Glomerular endothelial cell (primary cell): ENCODE measurements at places on chromosomes 7 and 10. TPM values are rescaled to one million over a fixed set of nuclear protein-coding genes. Genes with fewer than 3 reads are reported as not detected.

The LBX1 gene
- total RNA-seq: not detected in 2 replicates

The DKK1 gene
- total RNA-seq: 22.0 and 33.0 TPM in 2 replicates

The C10orf53 gene
- total RNA-seq: not detected in 2 replicates

The HOXA10 gene
- total RNA-seq: 8.1 and 10.3 TPM in 2 replicates

The FOXI2 gene
- not detected in 2 replicates for total RNA-seq

The MYH16 gene
- 0.12 and 1.3 TPM in 2 replicates for total RNA-seq

The CDNF gene
- total RNA-seq: 5.8 TPM in 1 of 2 replicates, not detected in the other

The TMEM229A gene
- not detected in 2 replicates for total RNA-seq

The PIP gene
- total RNA-seq: not detected in 2 replicates

The OLAH gene
- 0.34 and 0.35 TPM in 2 replicates for total RNA-seq

The SPRN gene
- total RNA-seq: 0.64 and 0.92 TPM in 2 replicates

The LOXL4 gene
- 2.0 and 7.0 TPM in 2 replicates for total RNA-seq

The ASB10 gene
- total RNA-seq: not detected in 2 replicates

The TEX36 gene
- total RNA-seq: not detected in 2 replicates

The OPALIN gene
- total RNA-seq: not detected in 2 replicates

The MICALL2 gene
- 37.4 and 64.9 TPM in 2 replicates for total RNA-seq

The RNF32 gene
- 0.12 and 0.15 TPM in 2 replicates for total RNA-seq

The SPDYE1 gene
- total RNA-seq: not detected in 2 replicates

The XPNPEP1 gene
- 96.7 and 115 TPM in 2 replicates for total RNA-seq

The PLAU gene
- total RNA-seq: 137 and 470 TPM in 2 replicates

The ITGA8 gene
- total RNA-seq: 2.1 and 9.5 TPM in 2 replicates

The ZP3 gene
- total RNA-seq: 1.1 and 4.0 TPM in 2 replicates

The ANKRD61 gene
- total RNA-seq: not detected in 2 replicates

The NPSR1 gene
- not detected in 2 replicates for total RNA-seq

The MYPN gene
- total RNA-seq: 1.1 and 3.7 TPM in 2 replicates

The C10orf67 gene
- total RNA-seq: not detected in 2 replicates

The MEPCE gene
- 32.9 and 41.1 TPM in 2 replicates for total RNA-seq

The TRIL gene
- total RNA-seq: 0.48 and 1.2 TPM in 2 replicates

The CRYGN gene
- total RNA-seq: not detected in 2 replicates

The GIMAP6 gene
- total RNA-seq: 75.3 and 82.2 TPM in 2 replicates

The SLC37A3 gene
- 37.2 and 43.6 TPM in 2 replicates for total RNA-seq

The AVPI1 gene
- 2.4 and 3.0 TPM in 2 replicates for total RNA-seq

The CYP2E1 gene
- total RNA-seq: 0.64 TPM in 1 of 2 replicates, not detected in the other

The PTF1A gene
- total RNA-seq: not detected in 2 replicates

The CDK14 gene
- 3.9 and 8.3 TPM in 2 replicates for total RNA-seq

The GRID2IP gene
- total RNA-seq: not detected in 2 replicates
